ENCODE measurements at places on chromosomes 4 and X.

DNA sequence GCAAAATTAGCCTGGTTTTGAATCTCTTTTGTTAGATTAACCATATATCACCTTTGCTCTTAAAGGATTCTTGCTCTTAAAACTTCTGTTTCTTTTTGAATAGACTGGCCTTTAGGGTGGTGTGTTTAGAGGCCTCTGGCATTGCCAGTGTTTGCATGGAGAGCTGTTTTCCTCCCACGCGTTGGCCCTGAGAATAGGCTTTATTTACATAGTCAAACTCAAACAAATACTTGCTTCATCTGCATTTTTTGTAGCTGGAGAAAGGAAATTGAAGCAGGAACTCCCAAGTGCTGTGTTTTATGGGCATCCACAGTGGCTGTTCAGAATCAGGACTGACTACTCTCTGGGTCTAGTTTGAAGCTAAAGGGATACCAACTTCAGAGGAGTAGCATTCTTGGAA is 2.7 kb downstream of the SHROOM2 start:
- no peak for DNase-seq

DNA sequence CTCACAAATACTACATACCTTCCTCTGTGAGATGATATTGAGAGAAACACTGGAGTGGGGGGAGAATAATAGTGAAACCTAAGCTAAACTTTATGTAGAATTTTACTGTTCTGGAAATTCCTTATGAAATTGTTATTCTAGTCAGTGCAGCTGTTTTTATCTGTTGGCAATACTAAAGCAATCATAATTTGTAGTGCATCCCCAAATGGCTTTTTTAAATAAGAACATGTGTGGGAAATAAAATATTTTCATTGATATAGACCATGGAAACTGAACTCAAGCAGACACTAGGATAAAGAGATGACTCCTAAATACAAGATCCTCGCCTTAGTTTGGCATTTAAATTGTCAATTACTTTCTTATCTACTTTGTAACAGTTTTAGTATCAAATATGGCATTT is 51.1 kb downstream of the SEC24D start:
- DNase-seq = no peak

- no peak for DNase-seq
Measured at GRCh38 chr4:68617003-68617698, 41.0 kb upstream of the UGT2B17 start.

GRCh38 chrX:126064901-126065541 is 101.1 kb downstream of the DCAF12L2 start:
- DNase-seq = no peak

DNA sequence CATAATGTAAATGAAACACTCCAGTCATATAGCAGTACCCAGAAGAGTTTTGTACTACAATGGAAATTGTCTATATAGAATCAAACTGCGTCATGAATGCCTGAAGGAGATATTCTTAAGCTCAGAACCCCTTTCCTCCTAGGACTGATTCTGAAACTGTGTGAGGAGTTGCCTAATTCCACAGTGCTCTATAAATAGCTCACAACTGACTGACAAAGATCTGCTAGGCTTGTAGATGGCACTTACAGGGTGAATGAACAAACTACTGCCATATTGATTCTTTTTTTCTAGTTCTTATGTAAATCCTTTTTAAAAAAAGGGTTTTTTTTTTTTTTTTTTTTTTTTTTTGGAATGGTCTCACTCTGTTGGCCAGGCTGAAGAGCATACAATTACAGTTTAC is 30.1 kb upstream of the UGT2B17 start:
- no peak for DNase-seq
